Cortex of kidney (tissue), 1 donor: ENCODE measurements at places on chromosomes 7 and 10.

- no peak for DNase-seq
These were observed 5.2 kb downstream of the CHPF2 start for GRCh38 chr7:151237244-151238189.

GRCh38 chr7:3063016-3063753, 19.5 kb upstream of the CARD11 start:
- DNase-seq: no peak

GRCh38 chr10:14409247-14409646, 78.5 kb upstream of the FRMD4A start:
- DNase-seq: no peak

- no peak for DNase-seq
These were observed 37.9 kb upstream of the AFAP1L2 start for GRCh38 chr10:114442091-114442630.
